ENCODE measurements at places on chromosomes 5 and 9. TPM values are rescaled to one million over a fixed set of nuclear protein-coding genes. Genes with fewer than 3 reads are reported as not detected.

The OR1Q1 gene
- not detected for total RNA-seq

- no peak for DNase-seq
These were observed 476.3 kb downstream of the CCDC171 start for GRCh38 chr9:16029046-16029615.

DNA sequence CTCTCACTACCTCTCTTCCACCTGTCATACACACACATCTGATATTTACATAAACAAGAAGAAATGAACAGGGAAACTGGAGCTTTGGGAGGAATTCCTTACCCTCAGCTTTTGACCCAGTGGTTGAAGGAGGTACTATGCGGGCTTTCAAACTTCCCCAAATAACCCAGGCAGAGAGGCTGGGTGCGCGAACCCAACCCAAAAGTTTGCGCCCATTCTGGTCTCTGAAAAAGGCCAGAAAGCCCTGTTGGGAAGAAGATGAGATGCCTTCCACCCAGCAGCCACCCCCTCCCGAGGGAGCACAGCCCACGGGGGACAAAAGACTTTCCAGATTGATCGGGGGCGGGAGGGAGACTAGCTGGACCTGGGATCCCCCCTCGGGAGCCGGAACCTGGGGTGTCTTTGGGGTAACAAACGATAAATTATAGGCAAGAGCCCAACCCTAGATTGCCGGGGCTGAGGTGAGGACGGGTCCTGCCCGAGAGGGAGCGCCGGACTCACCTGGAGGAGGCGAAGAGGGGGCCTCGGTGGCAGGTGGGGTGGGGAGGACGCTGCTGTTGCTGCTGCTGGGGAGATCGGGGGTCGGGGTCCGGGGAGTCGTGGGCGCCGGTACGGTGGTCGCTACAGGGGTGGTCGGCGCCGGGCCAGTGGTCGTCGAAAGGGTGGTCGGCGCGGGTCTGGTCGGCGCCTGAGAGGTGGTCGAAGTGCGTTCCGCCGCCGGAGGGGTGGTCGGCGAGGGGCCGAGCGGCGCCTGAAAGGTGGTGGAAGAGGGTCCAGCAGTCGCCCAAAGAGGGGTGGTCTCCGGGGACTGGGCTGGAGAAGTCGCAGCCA lies 798 bp downstream of the MEGF9 start:
- no peak for DNase-seq

DNA sequence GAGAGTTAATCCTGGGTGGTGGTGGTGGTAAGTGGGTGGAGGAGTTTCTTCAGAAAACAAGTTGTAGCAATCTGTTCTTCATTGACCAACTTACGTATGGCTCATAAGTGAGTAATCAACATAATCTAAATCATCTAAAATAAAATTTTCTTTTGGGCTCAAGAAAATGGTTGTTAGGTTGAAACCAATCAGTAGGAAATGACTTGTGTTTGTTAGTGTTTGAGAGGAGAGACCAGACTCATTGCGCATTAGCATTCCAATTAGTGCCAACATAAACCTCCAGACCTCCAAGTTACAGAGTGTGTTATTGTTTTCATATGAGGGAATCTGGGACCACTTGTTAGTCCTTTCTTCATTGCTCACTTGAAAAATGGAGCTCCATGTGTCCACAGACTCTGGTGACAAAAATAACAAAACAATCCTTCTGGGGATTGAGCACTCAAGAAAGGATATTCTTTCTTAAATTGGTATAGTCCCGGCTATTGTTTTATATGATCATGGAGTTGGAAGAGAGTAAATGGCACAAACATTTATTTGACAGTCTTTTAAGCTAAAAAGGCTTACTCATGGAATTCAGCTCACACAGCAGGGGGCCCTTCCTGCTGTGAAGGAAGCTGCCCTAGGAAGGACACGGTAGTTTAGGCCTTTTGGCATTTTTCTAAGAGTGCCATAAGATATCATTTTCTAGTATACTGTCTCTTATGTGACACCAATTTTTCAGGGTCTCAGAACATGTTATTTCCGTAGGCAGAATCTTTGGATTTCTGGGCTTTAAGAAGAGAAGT lies 441.1 kb downstream of the EBF1 start:
- DNase-seq, result no peak

DNA sequence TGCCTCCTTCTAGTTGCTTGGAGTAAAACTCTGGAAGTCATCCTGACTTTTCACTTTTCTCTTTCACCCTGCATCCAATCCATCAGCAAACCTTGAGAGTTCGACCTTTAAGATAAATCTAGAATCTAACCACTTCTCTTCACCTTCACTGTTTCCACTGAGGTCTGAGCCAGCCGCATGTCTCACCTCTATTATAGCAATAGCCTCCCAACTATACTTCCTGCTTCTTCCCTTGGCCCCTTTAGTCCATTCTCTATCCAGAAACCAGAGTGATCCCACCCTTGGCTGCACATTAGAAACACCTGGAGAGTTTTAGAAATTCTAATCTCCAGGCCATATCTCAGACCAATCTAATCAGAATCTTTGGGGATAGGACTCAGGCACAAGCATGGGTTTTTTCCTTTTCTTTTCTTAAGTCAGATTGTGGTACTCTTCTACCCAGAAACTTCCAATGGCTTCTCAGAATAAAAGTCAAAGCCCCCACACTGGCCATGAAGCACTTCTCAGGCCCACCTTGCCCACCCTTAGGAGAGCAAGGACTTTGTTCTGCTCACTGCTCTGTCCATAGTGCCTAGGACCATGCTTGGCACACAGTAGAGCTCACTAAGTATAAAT lies 33.1 kb downstream of the MFAP3 start:
- no peak for DNase-seq

DNA sequence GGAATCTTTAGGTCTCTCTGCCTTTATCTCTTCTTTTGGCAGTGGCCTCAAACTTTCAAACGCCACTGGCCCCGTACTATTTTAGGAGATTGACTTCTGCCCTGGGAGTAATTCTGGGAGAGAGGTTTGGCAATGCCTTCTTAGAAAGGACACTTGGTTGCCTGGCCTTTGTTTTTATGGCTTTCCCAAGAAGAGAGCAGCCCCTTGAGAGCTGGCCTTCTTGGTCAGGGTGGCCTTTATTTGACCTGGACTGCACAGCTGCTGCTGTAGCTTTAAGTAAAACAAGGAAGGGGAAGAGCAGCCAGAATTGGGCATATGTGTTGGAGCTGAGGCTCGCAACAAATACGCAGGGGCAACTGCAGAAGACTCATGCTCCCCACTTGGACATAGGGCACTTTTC lies 60.8 kb downstream of the PTPN3 start:
- DNase-seq, result no peak

DNA sequence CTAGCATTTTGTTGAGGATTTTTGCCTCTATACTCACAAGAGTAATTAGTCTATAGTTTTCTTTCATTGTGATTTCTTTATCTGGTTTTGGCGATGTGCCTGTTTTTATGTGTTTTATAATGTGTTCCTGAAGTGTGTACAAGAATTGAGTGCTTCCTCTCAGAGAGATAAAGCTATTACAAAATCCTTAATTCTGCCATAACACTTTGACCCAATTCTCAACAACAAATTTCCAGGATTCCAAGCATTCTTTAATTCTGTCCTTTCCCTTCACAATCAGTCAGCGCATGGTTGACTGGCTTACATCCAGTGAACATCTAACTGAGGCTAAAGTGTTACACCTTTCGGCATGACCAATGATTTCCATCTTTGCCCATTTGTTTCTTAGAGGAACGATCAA lies 282.9 kb upstream of the MVB12B start:
- no peak for DNase-seq

Measured in lung microvascular endothelial cell (primary cell).